ENCODE measurements at places on chromosomes 3 and 15.

DNA sequence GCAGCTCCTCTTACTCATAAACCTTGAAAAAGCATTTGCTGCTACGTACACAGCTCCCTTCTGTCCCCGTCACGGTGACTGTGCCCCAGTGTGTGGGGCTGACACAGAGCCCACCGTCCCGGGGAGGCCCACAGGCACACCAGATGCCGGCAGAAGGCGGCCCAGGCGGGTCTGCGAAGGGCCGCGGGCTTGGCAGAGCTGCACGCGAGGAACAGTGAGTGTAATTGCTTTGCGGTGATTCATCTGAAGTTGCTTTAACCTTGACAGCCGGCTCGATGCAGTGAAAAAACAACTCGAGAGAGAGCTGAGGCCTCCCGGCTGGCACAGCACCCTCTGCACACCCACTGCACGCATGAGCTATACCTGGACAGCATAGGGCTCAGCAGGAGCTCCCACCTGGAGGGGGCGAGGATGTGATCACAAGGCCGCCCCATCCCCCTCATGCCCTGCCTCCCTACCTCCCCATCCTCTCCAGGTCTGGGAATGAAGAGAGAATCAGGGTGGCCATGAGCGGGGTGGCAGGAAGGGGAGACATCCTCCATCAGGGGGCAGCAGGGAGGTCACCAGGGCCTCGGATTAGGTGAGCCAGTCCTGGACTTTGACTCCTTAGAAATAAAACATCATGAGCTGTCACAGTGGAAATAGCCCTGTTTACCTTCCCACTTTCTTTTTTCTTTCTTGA is 172.7 kb downstream of the MEGF11 start:
- peaks cover 12% of the 10 kb centered on the region for H3K27me3 ChIP-seq
- no peaks in the 10 kb centered on the region for H3K4me1 ChIP-seq
- H3K36me3 ChIP-seq = no peaks in the 10 kb centered on the region
- H3K27ac ChIP-seq = no peak overlapping the region

- H3K27ac ChIP-seq = no peak overlapping the region
- no peaks in the 10 kb centered on the region for H3K36me3 ChIP-seq
- no peaks in the 10 kb centered on the region for H3K4me1 ChIP-seq
- no peak overlapping the region for H3K4me3 ChIP-seq
- DNase-seq = no peak
Observed at GRCh38 chr15:62558640-62559380, 393.7 kb upstream of the C2CD4B start.

GRCh38 chr3:138875754-138876664 is 41.3 kb upstream of the PIK3CB start:
- H3K27me3 ChIP-seq = no peaks in the 10 kb centered on the region
- no peak overlapping the region for H3K4me3 ChIP-seq
- H3K36me3 ChIP-seq = peaks cover 7% of the 10 kb centered on the region
- peak overlapping the region; percentile 10 for H3K27ac ChIP-seq
- no peak for DNase-seq

DNA sequence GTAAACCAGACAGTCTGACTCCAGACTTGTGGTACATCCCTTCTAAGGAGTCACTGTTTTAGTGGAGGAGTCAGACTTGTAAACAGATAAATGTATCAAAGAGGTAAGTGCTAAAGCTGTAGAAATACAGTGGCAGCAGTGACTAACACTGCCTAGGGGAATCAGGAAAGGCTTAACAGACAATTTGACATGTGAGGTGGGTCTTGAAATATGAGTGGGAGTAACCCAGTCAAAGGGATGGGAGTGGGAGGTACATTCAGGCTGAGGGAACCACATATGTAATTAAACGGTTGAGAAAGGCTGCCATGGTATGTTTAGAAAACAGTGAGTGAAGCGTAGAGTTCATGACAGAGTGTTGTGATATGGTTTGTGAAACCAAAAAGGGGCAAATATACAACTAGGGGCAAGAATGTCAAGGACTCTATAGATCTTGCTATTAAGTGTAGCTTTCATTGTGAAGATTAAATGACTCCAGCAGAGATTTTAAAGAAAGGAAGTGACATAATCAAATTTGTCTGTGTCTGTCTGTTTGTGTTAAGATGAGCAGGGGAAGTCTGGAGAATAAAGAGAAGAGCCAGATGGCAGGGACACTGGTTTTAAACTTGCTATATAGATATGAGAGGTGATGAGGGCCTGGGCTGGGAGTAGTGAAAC is 11.2 kb upstream of the ALCAM start:
- H3K4me1 ChIP-seq = peaks cover 23% of the 10 kb centered on the region
- no peak overlapping the region for H3K4me3 ChIP-seq
- H3K27ac ChIP-seq = no peak overlapping the region
- no peaks in the 10 kb centered on the region for H3K36me3 ChIP-seq
- DNase-seq = no peak

- H3K4me1 ChIP-seq = peaks cover 56% of the 10 kb centered on the region
- H3K4me3 ChIP-seq = peak overlapping the region; percentile 90
- H3K36me3 ChIP-seq = peaks cover 7% of the 10 kb centered on the region
- H3K27me3 ChIP-seq = peaks cover 7% of the 10 kb centered on the region
Observed at GRCh38 chr3:16886303-16886683, 1.5 kb downstream of the PLCL2 start.

- DNase-seq = no peak
- H3K27me3 ChIP-seq = no peaks in the 10 kb centered on the region
- no peaks in the 10 kb centered on the region for H3K4me1 ChIP-seq
- H3K36me3 ChIP-seq = no peaks in the 10 kb centered on the region
- no peak overlapping the region for H3K27ac ChIP-seq
Observed at GRCh38 chr3:8596321-8597218, 48.0 kb downstream of the SSUH2 start.

DNA sequence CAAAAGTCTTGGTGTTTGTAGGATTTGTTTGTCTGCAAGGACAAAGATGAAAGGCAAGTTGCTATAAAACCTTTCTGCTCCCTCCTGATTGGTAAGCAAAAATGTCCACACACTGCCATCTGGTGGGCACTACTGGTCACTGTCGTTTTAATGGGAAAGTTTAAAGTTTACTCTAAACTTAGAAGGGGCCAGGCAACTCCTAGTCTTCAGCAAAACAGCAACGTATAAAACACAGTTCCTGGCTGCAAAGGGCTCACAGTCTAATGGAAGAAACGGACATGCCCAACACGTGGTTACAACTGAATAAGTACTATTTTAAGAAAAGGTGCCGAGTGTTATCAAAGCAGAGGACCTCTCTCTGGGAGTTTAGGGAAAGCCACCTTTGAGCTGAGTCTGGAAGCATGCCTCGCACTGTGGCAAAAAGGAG is 23.7 kb upstream of the TPRG1 start:
- H3K4me3 ChIP-seq = no peak overlapping the region
- H3K27ac ChIP-seq = no peak overlapping the region
- H3K27me3 ChIP-seq = peaks cover 7% of the 10 kb centered on the region
- no peaks in the 10 kb centered on the region for H3K36me3 ChIP-seq
- DNase-seq = peak; percentile 52
- H3K4me1 ChIP-seq = peaks cover 41% of the 10 kb centered on the region

GRCh38 chr15:33500432-33501195 is 189.8 kb downstream of the RYR3 start:
- H3K4me1 ChIP-seq = no peaks in the 10 kb centered on the region
- H3K27me3 ChIP-seq = peaks cover 2% of the 10 kb centered on the region
- DNase-seq = no peak

DNA sequence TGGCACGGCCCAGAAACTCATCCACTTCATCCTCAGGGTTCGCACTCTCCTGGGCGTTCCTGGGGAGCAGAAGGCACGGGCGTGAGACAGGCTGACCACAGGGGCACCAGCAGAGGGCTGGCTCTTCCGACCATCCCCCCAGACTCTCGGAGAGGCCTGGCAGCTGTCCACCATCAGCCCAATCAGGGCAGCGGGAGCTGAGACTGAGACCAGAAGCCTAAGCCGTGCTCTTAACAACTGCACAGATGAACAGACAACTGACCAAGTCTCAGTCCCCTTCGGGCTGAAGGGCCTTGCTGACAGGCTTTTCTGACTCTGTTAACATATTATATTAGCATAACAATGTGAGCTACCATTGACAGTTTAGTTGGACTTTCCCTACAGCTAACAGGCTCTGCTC is 118.0 kb downstream of the SEC22A start:
- H3K27me3 ChIP-seq = peaks cover 5% of the 10 kb centered on the region
- no peaks in the 10 kb centered on the region for H3K4me1 ChIP-seq
- H3K4me3 ChIP-seq = no peak overlapping the region
- no peak for DNase-seq
- H3K27ac ChIP-seq = no peak overlapping the region
- no peaks in the 10 kb centered on the region for H3K36me3 ChIP-seq

DNA sequence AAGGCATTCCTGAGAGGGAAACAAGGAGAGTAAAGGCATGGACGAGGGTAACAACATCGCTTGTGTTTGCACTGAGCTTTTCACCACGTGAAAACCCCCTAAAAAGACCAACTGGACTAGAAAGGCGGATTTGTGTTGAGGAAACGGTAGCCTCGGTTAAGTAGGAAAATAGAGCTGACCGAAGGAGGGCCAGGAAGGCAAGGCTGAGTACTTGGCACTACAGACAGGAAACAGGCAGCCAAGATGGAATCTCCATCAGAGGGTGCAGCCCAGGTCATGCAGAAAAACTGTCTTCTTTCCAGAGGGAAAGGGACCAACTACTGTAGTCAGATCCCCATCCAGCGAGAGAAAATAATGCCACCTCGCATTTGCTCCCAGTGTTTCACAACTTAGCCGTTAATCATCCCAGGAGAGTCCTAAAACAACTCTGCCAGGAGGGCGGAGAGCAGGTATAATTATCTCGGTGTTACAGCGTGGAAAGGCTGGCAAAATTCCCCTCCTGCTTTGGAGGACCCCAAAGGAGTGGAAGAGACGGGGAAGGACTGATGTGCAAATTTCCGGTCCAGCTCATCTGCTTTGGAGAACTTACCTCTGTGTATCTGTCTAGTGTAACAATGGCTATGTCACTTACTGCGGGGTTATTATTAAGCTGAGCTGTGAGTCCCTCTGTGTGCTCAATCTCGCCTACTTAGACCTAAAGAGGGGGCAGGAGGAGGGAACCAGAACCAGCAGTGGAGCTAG is 77.2 kb downstream of the MYO1E start:
- H3K27ac ChIP-seq = no peak overlapping the region
- no peak overlapping the region for H3K4me3 ChIP-seq
- peaks cover 12% of the 10 kb centered on the region for H3K27me3 ChIP-seq
- peaks cover 2% of the 10 kb centered on the region for H3K36me3 ChIP-seq
- peaks cover 48% of the 10 kb centered on the region for H3K4me1 ChIP-seq

- peaks cover 22% of the 10 kb centered on the region for H3K27me3 ChIP-seq
- no peak for DNase-seq
- H3K4me3 ChIP-seq = no peak overlapping the region
- no peak overlapping the region for H3K27ac ChIP-seq
Observed at GRCh38 chr3:46898321-46899150, 21.0 kb downstream of the PTH1R start.

DNA sequence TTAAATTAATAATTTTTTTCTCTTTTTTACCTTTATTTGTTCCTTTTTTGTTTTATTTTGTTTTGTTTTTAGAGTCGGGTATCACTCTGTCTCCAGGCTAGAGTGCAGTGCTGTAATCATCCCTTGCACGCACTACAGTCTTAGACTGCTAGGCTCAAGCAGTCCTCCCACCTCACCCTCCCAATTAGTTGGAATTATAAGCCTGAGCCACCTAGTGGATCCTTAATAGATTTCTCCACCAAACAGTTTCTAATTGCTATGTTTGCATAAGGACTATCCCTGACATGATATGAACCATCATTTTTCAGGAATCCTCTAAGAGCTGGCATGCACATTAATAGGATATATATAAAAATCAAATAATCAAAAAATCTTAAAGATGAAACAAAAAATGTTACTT is 993.2 kb downstream of the OTOL1 start:
- no peaks in the 10 kb centered on the region for H3K36me3 ChIP-seq
- no peaks in the 10 kb centered on the region for H3K27me3 ChIP-seq
- H3K27ac ChIP-seq = no peak overlapping the region
- H3K4me1 ChIP-seq = no peaks in the 10 kb centered on the region
- DNase-seq = no peak
- H3K4me3 ChIP-seq = no peak overlapping the region

DNA sequence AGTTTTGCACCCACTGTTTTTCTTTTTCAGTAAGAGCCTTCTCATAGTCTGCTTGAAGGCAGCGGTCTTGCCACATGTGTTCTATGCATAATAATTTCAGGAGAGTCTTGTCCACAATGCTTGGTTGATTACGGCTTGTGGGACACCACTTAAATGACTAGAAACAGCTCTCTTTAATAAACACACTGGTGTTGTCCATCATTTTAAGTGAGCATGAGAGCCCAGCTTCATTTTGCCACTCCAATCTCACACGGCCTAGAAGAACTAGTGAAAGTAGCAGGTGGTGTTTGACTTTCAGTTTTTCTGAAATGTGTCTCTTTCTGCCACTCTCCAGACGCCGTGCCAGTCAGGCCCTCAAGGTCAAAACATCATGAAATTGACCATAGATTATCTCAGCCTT is 292.1 kb downstream of the LPP start:
- no peak overlapping the region for H3K27ac ChIP-seq
- DNase-seq = no peak
- no peak overlapping the region for H3K4me3 ChIP-seq
- peaks cover 40% of the 10 kb centered on the region for H3K36me3 ChIP-seq

GRCh38 chr3:186467969-186468368 is 76.2 kb downstream of the CRYGS start:
- no peak for DNase-seq
- H3K4me1 ChIP-seq = no peaks in the 10 kb centered on the region
- H3K27me3 ChIP-seq = peaks cover 2% of the 10 kb centered on the region

Data from activated T-helper 2 cell treated with anti-CD3 and anti-CD28 coated beads, Interferon-gamma antibody, Interleukin-2, Interleukin-4, amounts not matched to agents 10 μg/mL and 5 μg/mL and 100 μg/mL, durations not matched to agents 14 hours and 24 hours and 36 hours (primary cell).